ENCODE measurements at places on chromosomes 1 and 21.

- DNase-seq: no peak
Observed at GRCh38 chr1:216807696-216808095, 84.5 kb upstream of the ESRRG start.

DNA sequence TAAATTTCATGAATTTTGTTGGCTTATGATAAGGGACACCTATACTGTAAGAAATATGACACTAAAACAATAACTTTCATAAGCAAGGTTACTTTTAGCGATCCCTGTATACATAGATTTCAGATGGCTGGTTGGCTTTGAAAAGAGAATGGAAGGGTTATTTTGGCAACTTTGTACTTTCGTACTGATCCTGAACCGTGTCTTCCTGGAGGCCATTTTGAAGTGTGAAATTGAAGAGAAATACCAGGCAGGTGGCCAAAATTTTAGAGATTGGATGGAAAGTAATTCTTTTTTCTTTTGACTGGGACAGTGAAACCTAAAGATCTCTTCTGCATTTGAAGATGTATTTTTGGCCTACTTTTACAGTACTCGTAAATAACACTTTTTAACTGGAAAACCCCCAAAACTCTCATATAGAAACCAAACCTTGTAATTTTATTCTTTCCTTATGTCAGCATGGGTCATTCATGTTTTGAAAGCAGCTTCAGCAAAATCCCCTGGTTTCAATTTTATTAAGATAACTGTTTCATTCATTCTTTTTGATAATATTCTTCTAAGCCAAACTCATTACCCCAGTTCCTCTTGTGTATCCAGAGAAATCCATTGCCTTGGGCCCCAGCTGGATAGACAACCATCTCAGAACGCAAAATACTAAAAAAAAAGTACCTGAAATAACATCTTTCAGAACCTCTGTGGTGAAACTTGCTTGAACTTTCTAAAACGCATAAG, 38.4 kb upstream of the ZNF281 start:
- no peak for DNase-seq

GRCh38 chr1:151508833-151509232, 2.4 kb upstream of the CGN start:
- no peak for DNase-seq

- no peak for DNase-seq
Observed at GRCh38 chr1:40532062-40532389, 589 bp downstream of the ZNF684 start.

GRCh38 chr1:224137518-224137917, 23.6 kb downstream of the FBXO28 start:
- no peak for DNase-seq

GRCh38 chr21:36852293-36852692, 114.2 kb downstream of the HLCS start:
- no peak for DNase-seq

- no peak for DNase-seq
Observed at GRCh38 chr1:44628962-44629756, 45.1 kb downstream of the TMEM53 start.

- DNase-seq: no peak
Observed at GRCh38 chr1:153773096-153773921, 1.9 kb upstream of the SLC27A3 start.

- DNase-seq: no peak
Observed at GRCh38 chr1:42993502-42994136, 35.0 kb upstream of the SLC2A1 start.

GRCh38 chr1:25004355-25004754, 74.3 kb upstream of the RUNX3 start:
- no peak for DNase-seq

DNA sequence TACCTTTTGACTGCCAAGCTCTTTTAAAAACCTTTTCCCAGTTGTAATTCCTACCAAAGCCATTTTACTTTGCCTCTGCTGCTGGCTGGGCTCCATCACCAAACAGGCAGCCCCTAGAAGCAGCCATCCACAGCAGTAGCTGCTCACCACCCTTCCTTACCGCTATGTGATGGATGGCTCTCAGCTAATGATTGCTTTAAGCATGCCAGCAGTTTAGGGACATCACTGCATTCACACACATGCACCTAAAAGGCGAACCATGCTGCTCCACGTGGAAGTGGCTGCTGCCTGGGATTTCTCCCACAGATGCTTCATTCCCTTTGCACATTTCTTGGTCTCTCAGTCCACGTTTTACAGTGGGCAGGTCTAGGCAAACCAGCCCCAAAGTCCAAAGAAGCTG, 46.3 kb upstream of the PDE9A start:
- DNase-seq: no peak

GRCh38 chr1:224896130-224896781, 33.2 kb upstream of the DNAH14 start:
- DNase-seq: no peak

GRCh38 chr1:234729561-234730474, 119.8 kb upstream of the IRF2BP2 start:
- DNase-seq: no peak

GRCh38 chr1:163071405-163072255, 2.5 kb downstream of the RGS4 start:
- no peak for DNase-seq

- DNase-seq: no peak
Observed at GRCh38 chr1:54404939-54405897, 976 bp downstream of the SSBP3 start.

DNA sequence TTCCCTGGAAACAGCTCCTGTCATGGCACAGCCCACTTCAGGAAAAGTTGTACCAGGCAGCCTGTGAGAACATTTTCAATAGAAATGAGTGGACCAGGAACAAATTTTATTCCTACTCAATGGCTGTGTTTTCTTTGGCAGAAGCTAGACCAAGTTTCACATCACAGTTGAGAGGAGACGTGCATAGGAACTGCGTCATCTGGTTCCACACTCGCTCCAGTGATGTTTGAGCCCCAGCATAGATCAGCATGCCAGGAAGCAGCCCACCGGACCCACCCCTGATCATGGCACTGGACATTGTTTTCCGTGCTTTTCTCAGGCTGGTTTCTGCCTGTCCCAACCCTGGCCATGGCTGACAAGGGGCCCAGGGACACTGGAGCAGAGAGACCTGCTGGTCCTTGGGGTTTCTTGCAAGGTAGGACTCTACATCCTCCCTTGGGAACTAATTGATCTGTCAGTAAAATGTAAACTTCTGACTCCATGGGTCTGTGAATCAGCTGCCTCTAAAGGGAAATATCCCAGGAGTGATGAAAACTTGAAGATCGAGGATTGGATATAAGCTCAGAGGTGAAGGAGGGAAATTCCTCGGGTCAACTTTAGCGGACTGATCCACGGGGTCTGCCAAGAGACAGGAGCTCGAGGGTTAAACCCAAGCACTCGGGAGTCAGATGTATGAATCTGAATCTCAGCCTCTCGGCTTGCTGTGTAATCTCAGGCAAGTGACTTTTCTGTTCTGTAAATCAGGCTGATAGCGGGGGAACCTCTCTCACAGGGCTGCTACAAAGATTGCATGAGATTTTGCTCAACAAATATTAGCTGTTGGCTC, 35.7 kb downstream of the NEK2 start:
- DNase-seq: no peak

- no peak for DNase-seq
Observed at GRCh38 chr1:1941868-1942752, 23.0 kb upstream of the TMEM52 start.

DNA sequence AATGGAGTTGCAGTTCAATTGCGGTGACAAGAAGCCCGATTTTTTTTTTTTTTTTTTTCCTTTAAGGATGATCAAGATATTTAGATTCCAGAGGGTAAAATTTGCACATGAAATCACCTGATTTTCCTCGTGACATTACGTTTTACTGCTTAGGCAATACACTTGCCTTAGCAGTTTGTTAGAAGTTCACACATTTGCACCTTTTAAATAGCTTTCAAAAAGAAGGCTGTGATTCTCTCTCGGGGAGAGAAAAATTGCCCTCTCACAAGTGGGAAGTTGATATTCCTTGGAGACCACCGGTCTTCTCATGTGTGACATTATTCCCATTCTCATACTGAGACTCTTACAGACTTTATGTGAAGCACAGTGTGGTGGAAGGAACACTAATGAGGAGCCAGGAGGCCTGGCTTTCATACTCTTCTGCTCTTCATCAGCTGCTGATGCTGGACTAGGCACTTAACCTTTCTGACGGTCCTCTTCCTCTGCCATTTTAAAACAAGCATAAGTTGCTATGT, 69.8 kb upstream of the HSPA13 start:
- DNase-seq: no peak

DNA sequence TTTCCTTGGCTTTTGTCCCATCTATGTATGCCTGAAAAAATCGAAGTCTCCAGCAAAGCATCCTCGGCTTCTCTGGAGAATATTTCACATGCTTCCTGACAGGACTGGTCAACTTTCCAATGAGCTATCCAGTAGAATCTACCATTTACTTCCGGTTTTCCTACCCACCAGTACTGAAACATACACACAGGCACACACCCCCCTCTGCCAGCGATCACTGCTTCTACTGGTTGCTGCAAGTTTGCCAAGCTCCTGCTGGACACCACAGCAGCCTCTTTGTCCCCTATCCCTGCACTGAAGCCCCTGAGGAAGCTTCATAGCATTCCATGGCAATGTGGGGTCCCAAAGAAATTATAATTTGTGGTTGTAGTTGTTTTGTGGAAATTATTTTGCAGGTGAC, 536.8 kb downstream of the MATN1 start:
- no peak for DNase-seq

DNA sequence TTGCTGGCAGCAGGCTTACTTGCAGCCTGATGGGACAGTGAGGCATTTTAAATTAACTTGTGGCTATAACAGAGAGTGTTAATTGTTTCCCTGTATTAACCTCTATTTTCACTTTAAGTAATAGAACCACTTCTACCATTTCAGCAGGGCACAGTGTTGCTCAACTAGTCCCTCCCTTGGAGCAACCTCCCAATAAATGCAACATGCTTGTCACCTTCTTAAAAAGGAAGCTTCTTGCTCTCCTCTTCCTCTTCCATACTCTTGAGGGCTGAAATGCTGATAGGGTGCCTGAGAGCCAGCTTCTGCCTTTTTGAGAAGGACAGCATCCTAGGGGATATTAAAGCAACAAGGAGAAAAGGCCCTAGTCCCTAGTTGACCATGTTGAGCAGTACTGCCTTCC, 52.1 kb downstream of the C4BPA start:
- DNase-seq: no peak

GRCh38 chr21:29074007-29074376, 544 bp upstream of the CCT8 start:
- no peak for DNase-seq

- no peak for DNase-seq
Observed at GRCh38 chr21:42160111-42160721, 58.7 kb upstream of the ABCG1 start.

DNA sequence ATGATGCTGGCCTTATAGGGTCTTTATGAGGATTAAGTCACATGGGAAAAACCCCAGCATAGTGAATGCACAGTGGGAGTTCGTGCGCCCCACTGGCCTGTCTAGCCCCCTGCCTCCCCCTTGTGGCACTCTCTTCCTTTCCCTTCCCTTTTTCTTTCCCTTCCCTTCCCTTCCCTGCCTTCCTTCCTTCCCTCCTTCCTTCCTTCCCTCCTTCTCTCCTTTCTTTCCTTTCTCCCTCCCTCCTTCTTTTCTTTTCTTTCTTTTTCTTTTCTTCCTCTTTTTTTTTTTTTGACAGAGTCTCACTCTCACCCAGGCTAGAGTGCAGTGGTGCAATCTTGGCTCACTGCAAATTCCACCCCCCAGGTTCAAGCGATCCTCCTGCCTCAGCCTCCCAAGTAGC, 38.6 kb downstream of the HTR6 start:
- DNase-seq: no peak

Measured in naive thymus-derived CD8-positive, alpha-beta T cell (primary cell).